ENCODE measurements at places on chromosomes 3 and 15.

DNA sequence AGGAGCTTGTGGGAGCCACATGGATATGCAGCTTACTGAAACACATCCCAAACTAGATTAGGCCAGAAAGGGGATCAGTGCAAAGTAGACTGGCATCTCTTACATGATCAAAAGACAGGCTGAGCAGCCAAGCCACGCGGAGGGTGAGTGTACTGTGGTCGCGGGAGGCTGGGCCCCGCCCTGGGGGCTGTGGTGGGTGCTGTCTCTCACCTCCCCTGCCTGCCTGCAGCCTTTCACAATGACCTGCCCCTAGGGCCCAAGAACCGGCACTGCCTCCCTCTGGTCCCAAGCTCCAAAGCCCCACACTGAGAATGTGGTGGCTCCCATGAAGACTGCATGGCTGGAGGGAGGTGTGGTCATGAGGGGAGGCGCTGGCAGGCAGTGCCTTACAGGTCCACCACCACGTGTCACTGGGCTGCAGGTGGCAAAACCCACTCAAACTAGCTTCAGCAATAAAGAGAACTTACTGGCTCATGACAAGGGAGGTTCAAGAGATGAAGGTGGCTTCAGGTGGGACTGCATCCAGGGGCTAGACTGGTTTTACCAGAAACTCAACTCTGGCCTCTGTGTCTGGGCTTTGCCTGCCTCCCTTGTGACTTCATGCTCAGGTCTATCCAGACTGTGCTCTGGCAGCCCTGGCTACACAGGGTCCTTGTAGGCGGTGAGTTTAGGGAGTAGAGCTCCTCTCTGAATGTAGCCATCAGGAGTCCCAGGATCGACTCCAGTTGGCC, 27.4 kb upstream of the PLXND1 start:
- DNase-seq, result no peak

DNA sequence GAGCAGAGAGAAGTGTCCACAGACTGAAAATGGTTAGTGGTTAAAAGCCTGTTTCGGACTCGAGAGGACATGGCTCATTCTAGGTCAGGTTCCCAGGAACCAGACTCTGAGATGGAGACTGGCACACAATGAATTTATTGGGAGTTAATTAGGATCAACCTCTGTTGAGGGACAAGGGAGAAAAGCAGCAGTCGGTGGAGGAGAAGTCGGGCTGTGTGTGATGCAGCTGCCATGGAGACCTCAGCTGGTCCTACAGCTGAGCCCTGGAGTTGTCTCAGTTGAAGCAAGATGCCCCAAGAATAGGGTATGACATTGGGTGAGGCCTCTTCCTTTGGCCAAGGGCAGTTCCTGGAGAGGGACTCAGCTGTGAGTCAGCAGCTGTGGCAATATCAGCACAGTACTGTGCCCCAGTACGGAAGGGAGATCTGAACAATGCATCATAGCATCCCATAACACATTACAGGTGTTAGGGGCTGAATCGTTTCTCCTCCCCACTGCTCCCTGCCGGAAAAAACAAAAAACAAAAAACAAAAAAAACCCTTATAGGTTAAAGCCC, 105.4 kb downstream of the ABHD5 start:
- DNase-seq, result no peak

- no peak for DNase-seq
Measured at GRCh38 chr3:149245738-149246451, 24.3 kb upstream of the CP start.

GRCh38 chr15:93087825-93088199, 1.2 kb downstream of the RGMA start:
- peak; percentile 76 for DNase-seq

GRCh38 chr15:68778876-68779275, 41.8 kb downstream of the ANP32A start:
- DNase-seq, result no peak

GRCh38 chr3:102132370-102132769, 283.1 kb downstream of the NFKBIZ start:
- no peak for DNase-seq

- no peak for DNase-seq
Measured at GRCh38 chr3:144843099-144843498, 871.5 kb downstream of the DIPK2A start.

DNA sequence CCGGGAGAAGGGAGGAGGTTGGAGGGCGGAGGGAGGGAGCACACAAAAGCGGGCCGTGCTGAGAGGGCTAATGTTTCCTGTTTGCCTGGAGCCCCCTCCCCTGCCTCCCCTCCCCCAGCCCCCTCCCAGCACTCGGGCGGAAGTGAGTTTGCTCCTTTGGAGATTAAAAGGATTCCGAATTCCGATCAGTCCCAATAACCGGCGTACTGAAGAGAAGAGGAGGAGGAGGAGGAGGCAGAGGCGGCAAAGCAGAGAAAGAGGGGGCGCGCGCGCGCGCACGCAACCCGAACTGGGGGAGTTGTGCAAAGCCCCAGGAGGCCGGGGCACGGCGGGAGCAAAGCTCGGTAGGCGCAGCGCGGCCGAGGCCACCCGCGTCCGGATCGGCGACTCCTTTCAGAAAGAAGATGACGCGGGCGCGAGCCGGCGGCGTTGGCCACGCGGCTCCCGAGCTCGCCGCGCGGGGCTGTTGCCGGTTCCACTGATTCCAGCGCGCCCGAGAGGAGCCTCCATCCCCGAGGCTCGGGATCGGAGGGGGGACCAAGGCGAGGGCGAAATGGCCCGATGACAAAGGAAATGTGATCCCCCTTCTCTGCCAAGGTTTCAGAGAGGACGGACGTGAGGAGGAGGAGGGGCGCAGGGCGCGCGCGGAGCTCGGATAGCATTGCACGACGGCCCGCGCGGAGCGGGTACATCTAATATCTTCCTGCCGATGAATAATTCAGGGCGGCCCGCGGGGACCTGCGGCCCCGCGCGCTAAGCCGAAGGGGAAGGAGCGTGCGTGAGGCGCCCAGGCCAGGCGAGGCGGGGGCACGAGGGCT, 1.1 kb upstream of the TRIM71 start:
- peak; percentile 10 for DNase-seq

DNA sequence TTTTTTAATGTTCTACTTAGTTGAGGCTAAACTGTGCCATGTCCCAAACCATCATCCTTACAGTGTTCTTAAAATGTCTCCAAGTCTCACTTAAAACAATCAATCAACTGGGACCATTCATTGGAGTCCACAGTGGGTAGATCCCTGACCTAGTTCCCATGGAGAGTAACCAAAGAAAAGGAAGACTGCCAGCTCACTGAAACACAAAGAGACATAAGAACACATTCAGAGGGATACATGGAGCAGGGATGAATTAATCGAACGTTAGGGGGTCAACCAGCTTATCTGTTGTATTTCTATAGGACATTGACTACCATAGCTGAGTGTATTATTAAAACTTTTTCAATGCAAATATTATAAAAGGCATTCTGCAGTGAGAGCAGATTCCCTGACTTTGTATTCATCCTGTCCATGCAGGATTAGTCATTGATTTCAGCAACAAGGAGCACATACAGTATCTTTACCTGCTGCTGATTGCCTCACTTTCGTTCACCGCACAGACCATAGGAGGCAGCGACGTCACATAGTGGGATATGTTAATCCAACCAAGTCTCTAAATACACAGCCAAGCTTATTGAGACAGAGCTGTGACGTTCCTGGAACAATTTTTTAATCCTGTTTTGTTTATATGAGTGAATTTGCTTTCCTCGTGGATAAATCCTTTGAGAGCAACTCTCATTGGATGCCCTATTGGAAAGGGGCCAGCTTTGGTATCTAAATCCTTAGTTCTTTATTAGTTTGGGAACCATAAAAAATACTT, 364.9 kb upstream of the RBMS3 start:
- no peak for DNase-seq

DNA sequence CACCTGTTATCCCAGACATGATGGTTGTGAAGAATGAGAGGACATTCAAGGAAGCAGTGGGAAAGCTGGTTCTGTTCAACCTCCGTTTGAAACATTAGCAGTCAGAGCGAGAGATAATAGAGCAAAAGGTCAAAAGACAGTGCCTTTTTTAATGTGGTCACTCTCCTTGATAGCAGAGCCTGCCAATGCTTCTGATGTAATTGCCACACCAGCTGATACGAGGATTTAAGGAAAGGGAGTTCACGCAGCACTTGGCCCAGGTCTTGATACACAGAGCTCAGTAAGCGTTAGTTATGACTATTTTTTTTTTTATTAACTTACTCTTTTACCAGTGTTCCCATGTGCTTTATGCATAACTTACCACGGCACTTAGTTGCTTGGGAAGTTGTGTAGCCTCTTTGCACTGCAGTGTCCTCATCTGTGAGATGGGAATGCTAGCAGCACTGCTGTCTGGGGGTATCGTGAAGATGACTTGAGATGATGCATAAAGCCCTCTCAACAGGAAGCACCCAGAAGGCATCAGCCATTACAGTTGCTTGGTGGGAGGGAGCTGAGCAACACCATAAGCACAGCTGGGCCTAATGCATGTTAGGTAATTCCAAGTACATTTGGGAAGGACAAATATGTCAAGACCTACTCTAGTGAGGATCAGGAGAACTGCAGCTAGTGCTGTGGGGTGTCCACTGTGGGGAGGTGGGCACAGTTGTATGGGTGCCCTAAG, 123.3 kb upstream of the RASGRP1 start:
- DNase-seq, result no peak

DNA sequence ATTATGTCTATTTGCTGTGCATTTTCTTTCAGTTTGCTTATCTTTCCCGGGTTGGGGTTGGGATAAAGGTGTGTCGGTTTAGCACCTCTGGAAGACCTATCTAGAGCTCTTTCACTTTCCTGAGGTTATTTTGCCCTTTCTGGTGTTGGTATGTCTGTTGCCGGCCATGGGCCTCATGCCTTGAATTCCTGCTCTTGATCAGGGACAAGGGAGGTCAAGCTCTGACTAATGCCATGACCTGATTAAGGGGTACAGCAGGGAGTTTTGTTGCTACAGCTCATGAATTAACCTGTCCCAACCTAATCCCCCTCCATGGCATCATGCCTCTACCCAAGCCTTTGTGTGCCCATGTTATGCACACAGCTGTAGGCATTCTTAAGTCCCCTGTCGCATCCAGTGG, 70.5 kb upstream of the GOLGA6B start:
- no peak for DNase-seq

DNA sequence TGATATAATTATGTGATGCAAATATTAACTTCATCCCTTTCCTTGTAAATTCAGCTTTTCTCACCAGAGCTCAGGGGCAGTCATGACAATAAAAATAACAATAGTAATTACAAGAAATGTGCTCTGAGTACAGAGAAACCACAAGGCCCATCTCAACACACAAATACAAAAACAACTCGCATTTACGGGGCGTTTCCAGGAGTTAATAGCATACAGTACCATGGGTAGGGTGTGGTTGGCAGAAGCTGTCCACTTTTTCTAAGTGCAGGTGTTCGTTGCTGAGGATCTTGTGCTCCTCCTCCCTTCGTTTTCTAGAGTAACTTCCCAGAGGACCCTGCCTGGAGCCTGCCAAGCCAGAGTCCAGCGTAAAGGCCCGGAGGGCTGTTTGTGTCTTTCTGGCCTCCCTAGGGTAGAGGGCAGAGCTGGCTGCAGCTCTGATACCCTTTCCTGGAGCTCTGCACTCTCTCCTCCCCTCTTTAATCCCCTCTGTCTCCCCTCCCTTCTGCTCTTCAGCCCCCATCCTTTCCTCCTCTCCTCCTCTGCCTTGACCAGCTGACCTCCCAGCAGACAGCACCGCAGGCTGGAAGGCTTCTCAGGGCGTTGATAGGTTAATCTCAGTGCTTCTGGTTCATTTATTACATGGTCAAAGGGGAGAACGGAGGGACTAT, 11.4 kb downstream of the SEMA3G start:
- DNase-seq, result no peak

DNA sequence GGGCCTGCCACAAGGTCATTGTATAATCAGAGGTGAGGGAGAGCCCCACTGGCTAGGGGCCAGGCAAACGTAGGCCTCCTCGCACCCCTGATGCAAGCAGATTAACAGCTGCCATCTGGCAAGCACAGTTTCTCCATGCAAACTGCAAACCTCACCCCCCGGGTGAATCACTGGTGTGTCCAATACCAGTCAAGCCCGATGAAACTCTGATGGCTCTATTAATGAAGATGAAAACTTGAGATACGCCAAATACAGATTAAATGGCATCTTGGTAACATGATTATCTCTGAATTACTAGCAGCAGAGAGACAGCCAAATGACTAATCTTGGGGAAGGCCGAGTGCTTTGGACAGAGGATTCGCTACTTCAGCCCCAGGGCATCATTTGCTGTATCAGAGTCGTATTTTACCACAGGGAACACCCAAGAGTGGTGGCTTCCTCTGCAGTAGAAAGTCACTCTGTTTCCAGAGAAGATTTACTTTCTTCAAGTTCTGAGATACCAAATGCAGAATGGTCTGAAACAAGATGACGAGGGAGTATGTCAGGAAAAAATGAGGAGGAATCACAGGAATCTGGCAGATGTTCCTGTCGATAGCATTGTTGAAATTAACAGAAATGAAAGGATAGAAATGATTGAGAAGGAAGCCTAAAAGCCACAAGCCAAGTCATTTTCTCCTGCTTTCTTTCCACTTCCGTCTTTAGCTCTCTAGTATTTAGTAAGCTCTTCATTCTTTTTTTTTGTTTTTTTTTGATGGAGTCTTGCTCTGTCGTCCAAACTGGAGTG, 96.2 kb upstream of the NR2F2 start:
- no peak for DNase-seq

DNA sequence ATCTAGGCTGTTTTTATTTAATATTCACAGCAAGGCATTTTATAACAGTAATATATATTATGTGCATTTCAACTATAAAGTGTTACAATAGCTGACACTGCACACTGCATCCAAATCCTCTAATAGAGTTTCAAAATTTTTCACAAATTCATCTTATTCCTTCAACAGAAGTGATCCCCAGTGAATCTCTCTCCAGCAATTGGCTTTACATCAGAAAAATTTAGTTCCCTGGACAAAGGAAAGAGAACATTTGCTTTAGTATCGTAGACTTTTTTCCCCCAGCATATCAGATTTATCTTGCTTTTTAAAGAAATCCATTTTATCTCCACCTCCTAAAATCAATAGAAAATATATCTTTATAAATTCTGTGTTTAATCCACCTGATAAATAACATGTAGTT, 868.6 kb downstream of the TBL1XR1 start:
- DNase-seq, result no peak

All from stimulated activated CD4-positive, alpha-beta T cell treated with anti-CD3 and anti-CD28 coated beads, Interleukin-2, amount 100 ng/mL, for 48 hours (primary cell).